ENCODE measurements at places on chromosomes 6 and 20.

DNA sequence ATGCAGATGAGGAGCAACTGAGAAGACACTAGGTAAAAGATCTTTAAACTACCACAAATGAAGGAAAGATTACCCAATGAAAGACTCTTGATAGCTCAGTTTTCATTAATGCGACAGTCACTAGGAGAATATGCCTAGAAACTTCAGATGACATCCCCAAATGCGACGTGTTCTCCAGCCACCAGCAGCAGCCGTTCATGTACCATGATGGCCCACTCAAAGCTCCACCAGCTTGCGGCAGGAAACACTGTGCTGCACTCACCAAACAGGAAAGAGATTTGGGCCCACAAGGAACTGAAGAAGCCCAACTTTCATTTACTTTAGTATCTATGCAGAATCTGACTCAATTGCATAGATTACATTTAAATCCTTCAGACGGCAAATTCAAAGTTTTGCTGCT is 7.5 kb downstream of the DIDO1 start:
- peak; percentile 22 for DNase-seq

- DNase-seq = no peak
Observed at GRCh38 chr6:123448306-123448884, 188.4 kb downstream of the TRDN start.

DNA sequence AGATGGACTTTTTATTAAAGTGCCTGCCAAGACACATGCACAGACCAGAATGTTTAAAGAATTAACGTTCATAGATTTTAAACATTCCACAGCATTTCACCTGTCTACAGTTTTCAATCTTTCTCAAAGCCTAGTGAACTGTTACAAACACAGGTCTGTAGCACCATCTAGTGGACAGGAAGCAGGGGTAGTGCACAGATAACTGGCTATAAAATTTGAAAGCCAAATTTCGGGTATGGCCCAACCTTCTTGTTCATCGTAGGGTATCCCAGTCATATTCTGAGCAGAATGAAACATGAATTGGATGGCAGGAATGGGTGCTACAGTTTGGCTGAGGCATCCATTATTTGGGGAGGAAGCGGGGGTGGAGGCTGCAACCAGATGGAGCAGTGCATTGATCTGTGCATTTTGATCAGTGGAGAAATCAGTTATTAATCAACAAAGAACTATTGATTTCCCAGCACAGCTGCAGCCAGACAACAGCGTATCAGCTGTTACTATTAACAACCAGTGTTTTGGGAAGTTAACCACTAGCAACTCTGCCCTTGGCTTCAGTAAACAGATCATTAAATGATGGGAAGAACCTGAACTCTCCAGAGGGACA is 56.1 kb upstream of the B3GAT2 start:
- no peak for DNase-seq

DNA sequence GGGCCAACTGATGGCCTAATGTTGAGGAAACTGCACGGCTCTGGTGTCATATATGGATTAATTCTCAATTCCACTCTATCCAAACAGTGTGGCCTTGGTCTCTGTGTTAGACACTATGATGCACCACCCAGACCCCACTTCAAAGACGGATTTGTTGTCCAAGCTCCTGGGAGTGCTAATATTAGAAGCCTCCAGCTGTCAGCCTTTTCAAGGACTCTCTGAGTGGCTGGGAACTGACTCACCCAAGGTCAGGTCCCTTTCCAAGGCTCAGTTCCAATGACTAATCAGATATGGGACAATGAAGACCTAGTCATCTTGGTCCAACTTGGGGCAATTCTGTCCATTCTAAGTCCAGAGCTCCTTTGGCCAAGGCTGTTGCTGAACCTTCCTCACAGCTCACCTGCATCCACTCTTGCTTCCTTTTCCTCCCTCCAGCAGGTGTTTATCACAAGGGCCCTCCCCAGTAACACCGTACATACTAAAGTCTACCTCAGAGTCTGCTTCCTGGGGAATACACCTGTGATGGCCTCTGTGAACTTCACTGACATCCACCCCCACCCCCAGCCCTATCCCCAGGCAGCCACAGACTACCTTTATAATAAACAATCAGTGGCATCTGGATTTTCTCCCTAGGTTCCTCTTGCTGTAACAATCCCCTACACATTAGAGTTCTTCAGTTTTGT is 7.2 kb upstream of the IL20RA start:
- no peak for DNase-seq

- no peak for DNase-seq
Observed at GRCh38 chr20:24337551-24337950, 131.9 kb upstream of the SYNDIG1 start.

DNA sequence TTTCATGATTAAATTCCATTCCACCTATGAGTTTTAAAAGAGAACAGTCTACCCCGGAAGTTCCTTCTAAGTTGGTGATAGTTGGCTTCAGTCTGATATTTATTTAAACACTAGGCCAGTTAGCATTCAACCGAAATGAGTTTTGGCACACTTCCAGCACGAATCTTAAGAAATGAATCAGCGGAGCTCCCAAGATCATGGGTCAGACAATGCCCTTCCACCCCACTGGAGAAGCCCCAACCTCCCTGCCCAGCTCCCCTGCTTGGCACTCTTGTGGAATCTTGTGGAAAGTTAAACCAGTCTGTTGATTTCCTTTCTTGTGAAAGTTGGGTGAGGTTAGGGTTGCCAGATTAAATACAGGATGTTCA is 64.3 kb downstream of the MKKS start:
- DNase-seq = no peak

DNA sequence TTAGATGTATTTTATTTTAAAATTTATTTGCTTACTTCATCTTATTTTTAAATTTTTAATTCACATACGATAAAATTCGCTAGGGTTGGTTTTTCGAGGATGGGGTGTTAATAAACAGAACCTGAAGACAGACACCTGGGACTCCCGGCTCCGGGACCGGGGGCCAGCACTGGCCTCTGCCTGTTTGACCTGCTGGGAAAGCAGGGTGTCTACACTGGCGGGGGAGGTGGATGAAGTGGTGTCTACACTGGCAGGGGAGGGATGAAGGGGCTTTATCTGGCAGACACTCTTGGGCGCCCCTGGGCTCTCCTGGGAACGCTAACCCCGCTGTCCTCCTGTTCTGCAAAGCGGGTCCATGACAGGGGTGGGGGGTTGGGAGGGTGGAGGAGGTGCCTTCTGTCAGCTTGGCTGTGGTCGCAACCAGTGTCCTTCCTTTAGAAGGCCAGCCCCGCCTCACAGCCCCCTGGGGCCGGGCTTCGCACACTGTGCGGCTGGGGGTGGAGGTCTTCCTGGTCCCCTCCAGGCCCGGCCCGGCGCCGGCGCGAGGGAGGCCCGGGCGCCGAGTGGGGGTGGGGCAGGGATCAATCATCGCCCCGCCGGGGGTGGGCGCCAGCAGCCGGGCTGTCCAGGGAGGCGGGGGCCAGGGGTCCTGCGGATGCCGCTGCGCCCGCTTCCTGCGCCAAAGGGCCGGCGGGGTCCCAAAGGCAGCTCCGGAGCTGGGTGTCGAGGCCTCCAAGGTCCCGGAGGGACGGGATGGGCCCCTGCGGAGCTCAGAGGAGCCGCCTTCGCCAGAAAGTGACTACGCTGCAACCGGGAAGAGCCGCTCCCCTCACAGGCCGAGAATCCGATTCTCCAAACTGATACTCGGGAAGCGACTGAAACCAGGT is 1.8 kb downstream of the GATA5 start:
- DNase-seq = no peak

GRCh38 chr6:19369785-19370184 is 467.4 kb upstream of the ID4 start:
- DNase-seq = no peak

DNA sequence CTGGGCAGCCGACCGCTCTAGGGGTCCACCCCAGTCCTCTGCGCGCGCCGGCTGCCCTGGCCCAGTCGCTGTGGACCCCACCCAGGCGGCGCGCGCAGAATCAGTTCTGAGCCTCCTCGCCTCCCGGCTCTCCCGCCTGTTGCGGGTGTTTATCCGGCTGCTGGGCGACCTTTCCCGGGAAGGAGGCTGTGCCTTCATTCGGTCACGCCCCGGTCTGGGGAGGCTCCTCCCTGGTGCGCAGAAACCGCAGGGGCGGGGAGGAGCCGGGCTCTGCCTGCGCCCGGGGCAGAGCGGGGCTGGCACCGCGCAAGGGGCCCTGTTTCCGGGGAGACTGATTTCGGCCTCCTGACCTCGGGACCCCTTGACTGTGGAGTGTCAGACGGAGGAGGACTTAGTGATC is 80.8 kb upstream of the EYS start:
- DNase-seq = no peak

GRCh38 chr20:22728146-22728745 is 143.9 kb upstream of the FOXA2 start:
- DNase-seq = no peak

DNA sequence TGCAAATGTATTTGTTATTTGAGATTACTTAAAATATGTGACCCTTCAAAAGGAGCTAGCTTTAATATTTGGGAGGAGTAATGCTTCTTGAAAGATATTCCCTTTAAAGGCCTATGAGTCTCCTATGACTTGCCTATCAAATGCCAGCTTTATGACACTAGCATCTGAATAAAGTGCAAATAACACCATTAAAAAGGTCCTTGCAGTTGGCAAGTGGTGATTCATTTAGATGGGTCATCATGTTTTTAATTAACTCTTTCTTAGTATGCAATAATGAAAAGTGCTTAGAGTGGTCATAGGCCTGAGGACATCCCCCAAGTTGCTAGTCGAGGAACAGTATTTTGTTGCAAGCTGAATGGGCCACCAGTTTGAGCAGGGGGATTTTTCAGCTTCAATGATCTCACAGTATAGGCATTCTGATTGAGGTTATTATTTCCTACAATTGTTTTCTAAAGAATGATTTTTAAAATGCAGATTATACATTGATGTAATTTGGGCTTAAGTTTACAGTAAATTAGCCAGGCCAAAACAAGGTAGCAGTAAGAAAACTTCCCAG is 3.7 kb upstream of the CD2AP start:
- DNase-seq = no peak

GRCh38 chr6:40796260-40797221 is 209.4 kb upstream of the LRFN2 start:
- no peak for DNase-seq

GRCh38 chr6:142879527-142879926 is 65.4 kb downstream of the HIVEP2 start:
- no peak for DNase-seq

GRCh38 chr6:41153992-41154625 is at the start of gene TREML1:
TSS of gene TREML1 (minus strand) at chr6:41154347. CDS start at chr6:41154288, 59 bp downstream.
- DNase-seq = no peak

DNA sequence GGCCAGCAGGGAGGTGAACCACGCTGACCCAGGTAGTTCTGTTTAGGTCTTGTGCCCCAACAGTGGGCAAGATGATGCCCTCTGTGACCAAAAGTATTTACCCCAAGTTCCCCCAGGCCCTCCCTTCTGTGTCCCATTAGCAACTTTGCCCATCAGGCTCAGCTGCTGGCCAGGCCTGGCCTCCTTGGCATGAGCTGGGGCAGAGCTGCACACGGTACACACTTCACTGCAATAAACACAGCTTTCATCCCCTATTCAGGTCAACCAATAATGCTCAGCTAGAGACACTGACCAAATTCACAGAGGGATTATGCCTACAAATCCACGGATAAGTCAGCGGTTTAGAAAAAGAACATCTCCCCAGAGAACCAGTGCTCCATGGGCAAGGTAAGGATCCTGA is 103.7 kb downstream of the SLC23A2 start:
- no peak for DNase-seq

DNA sequence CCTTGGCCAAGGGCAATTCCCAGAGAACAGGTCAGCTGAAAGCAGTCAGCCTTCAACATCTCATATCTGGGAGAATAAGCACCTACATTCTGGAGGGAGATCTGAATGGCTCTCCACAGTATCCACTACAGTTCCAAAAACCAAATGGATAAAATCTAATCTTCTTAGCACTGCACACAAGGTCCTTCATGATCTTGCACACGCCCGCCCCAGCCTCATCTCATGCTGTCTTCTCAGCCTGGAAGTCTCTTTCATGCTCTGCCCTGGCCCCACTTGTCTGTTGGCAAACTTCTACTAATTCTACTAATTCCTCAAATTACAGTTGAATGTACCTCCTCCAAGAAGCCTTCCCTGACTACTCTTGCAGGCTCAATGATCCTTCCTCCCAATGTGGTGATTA is 1.8 kb upstream of the TTBK1 start:
- DNase-seq = no peak

- DNase-seq = no peak
Observed at GRCh38 chr20:10657453-10657852, 16.3 kb downstream of the JAG1 start.

DNA sequence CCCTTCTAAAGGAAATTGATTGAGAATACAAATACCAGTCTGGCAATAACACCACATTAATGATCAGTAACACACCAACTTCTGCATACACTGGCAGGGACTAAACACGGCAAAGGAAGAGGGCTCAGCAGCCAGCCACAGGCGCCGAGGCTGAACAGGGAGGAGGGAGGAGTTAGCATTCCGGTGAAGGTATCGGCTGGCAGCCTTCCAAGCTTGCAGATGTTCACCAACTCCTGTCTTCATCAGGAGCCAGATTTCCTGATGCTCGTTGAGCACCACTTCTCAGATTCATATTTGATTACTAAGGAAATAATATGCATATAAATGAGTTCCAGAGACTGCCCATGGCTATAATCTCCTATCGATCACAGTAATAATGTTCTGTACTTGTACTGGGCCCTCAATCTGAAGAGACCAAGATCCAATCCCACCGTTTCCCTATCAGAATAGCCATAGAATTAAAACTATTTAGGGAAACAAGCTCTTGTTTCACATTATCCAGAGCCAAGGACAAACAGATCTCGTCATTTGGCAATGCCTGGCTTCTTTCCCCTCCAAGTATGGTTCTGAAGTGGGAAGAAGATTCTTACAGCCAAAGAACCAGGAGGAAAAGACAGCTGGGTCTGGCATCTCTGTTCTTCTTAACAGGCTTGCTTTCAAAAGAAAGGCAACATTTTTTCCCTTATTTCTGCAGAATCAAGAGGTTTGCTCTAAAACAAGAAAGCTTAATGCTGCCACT is 42.2 kb downstream of the GFOD1 start:
- no peak for DNase-seq

DNA sequence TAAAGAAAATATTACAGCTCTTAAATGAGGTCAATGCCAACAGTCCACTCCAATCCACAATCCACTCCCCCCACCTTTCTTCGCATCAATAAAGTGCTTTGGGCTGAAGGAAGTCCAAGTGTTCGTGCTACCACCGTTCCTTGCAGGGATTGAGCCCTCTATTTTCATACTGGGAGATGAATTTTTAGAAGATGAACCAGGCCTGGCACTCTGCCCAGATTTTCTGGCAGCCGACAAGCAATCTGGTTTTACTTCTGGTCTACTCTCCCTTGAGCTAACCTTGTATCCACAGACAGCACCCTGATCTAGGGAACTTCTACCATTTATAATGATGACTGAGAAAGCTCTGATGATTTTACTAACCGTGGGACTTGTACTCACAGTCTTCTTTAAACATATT is 72.3 kb downstream of the BTBD9 start:
- no peak for DNase-seq

GRCh38 chr6:117501722-117502121 is 19.2 kb downstream of the DCBLD1 start:
- DNase-seq = no peak

GRCh38 chr6:90406142-90406794 is 109.6 kb upstream of the BACH2 start:
- DNase-seq = no peak

- no peak for DNase-seq
Observed at GRCh38 chr20:58652606-58653294, 1.7 kb downstream of the STX16 start.

- no peak for DNase-seq
Observed at GRCh38 chr20:63963784-63964301, 5.9 kb downstream of the ZNF512B start.

Data from stimulated activated CD8-positive, alpha-beta memory T cell treated with anti-CD3 and anti-CD28 coated beads, Interleukin-4, amount 100 ng/mL, for 1 hour (primary cell).